ENCODE measurements at places on chromosomes 7 and 10. TPM values are rescaled to one million over a fixed set of nuclear protein-coding genes. Genes with fewer than 3 reads are reported as not detected.

MAP3K8 gene
- 5.7 TPM for total RNA-seq

SPOCK2 gene
- 0.23 TPM for total RNA-seq

CALML3 gene
- not detected for total RNA-seq

SDK1 gene
- 0.46 TPM for total RNA-seq

NXPH1 gene
- total RNA-seq, result not detected

GRM3 gene
- not detected for total RNA-seq

ITPRID1 gene
- total RNA-seq, result not detected

CALY gene
- 0.30 TPM for total RNA-seq

C7orf33 gene
- total RNA-seq, result not detected

CNNM1 gene
- 0.14 TPM for total RNA-seq

RPEL1 gene
- total RNA-seq, result not detected

OR2F2 gene
- total RNA-seq, result not detected

BEND7 gene
- 4.8 TPM for total RNA-seq

ENTPD1 gene
- total RNA-seq, result 0.09 TPM

CALN1 gene
- total RNA-seq, result under 0.01 TPM

FAM221A gene
- total RNA-seq, result 2.0 TPM

MTURN gene
- total RNA-seq, result 10.1 TPM

INMT gene
- total RNA-seq, result 0.30 TPM

TMEM254 gene
- 6.6 TPM for total RNA-seq

PAPOLB gene
- not detected for total RNA-seq

PTPN12 gene
- 66.5 TPM for total RNA-seq
